Fibroblast of mammary gland (primary cell): ENCODE measurements at places on chromosomes 12 and 14.

- peak; percentile 50 for DNase-seq
These were observed 1.4 kb downstream of the NFYB start for GRCh38 chr12:104136577-104136976.

GRCh38 chr14:32654106-32654505, 284.6 kb upstream of the NPAS3 start:
- DNase-seq: no peak

DNA sequence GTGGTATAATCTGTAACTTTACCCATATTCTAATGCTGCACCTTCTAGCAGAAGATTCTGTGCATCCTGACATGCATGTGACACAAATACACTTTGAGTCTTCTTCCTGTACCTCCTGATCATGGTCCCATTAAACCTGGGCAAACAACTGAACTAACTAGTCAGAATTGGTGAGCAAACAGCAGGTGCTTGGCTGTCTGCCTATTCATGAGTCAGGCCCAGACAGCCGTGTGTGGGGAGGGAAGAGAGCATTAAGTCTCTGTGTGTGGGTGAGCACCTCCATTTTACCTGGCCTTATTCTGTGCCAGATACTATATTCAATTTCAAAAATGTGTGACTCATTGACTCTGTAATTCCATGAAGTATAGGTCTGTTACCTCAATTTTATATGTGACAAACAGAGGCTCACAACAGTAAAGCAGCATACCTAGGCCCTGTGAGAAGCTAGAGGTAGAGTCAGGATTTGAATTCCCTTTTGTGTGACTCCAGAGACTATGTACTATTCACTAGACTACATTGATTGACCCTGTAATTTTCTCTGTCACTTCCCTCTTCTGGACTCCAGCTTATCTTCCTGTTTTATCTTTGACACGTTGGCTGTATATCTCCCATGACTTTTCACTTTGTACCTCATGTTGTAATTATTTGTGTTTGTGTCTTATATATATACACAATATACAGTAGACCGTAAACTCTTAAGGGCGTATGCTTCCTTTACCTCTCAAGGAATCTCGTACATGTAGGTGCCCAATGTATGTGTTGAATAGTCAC, 32.2 kb downstream of the SUSD6 start:
- peak; percentile 66 for DNase-seq

DNA sequence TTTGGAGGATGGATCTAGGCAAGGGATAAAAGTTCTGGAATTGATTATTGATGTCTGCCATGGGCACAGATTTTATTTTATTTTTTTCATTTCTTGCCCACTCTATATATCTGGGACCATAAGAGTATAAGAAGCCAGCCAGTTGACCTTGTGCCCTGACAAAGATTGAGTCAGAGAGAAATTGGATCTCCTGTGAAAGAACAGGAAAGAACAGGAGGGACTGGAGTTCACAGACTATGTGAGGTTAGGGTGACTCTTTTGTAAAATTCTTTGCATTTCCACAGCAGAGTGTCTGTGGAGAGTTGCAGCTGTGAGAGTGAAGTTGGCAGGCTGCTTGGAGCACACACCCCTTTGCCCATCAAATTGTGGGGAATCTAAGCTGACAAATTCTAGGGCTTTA, 358.4 kb upstream of the TBX3 start:
- DNase-seq: peak; percentile 41
